Aorta (tissue), 5 donors: ENCODE measurements at places on chromosomes 1 and 21. TPM values are rescaled to one million over a fixed set of nuclear protein-coding genes. Genes with fewer than 3 reads are reported as not detected.

Gene SYT11
- total RNA-seq, result 42.8 TPM

Gene ENAH
- total RNA-seq, result 415 TPM

Gene CYP4Z1
- total RNA-seq, result 1.0 TPM

Gene SNAPIN
- total RNA-seq, result 35.4 TPM

Gene NEGR1
- total RNA-seq, result 50.3 TPM

Gene OLFML2B
- total RNA-seq, result 82.6 TPM

Gene TAF12
- total RNA-seq, result 17.1 TPM

Gene IGSF21
- 10.1 TPM for total RNA-seq

Gene EFNA4
- total RNA-seq, result 5.7 TPM

Gene FCGR1A
- total RNA-seq, result 15.9 TPM

Gene NPHS2
- not detected for total RNA-seq

GRCh38 chr1:6690186-6690585 is 11.4 kb downstream of the DNAJC11 start:
- DNase-seq, result no peak
- no peaks in the 10 kb centered on the region for H3K4me1 ChIP-seq
- H3K27ac ChIP-seq, result no peak overlapping the region
- no peaks in the 10 kb centered on the region for H3K27me3 ChIP-seq

DNA sequence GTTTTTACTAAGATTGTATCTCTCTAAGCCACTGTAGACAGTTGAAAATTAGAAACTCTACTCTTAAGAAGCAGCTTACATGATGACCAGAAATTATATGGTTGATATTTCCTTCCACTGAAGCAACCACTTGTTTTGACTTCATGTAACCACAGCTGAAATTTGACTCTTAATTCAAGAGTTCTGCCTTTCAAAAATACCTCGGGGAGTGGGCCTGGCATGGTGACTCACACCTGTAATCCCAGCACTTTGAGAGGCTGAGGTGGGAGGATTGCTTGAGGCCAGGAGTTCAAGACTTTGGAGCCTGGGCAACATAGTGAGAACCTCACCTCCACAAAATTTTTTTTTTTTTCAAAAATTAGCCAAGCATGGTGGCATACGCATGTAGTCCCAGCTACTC is 4.3 kb downstream of the AMPD1 start:
- no peak overlapping the region for H3K27ac ChIP-seq
- no peak overlapping the region for H3K4me3 ChIP-seq
- no peaks in the 10 kb centered on the region for H3K36me3 ChIP-seq
- H3K27me3 ChIP-seq, result no peaks in the 10 kb centered on the region
- no peaks in the 10 kb centered on the region for H3K4me1 ChIP-seq
- no peak for DNase-seq

GRCh38 chr1:68291688-68292384 is 59.5 kb upstream of the WLS start:
- H3K27ac ChIP-seq, result no peak overlapping the region
- no peaks in the 10 kb centered on the region for H3K27me3 ChIP-seq
- no peak overlapping the region for H3K4me3 ChIP-seq
- H3K4me1 ChIP-seq, result peaks cover 3% of the 10 kb centered on the region
- no peak for DNase-seq

DNA sequence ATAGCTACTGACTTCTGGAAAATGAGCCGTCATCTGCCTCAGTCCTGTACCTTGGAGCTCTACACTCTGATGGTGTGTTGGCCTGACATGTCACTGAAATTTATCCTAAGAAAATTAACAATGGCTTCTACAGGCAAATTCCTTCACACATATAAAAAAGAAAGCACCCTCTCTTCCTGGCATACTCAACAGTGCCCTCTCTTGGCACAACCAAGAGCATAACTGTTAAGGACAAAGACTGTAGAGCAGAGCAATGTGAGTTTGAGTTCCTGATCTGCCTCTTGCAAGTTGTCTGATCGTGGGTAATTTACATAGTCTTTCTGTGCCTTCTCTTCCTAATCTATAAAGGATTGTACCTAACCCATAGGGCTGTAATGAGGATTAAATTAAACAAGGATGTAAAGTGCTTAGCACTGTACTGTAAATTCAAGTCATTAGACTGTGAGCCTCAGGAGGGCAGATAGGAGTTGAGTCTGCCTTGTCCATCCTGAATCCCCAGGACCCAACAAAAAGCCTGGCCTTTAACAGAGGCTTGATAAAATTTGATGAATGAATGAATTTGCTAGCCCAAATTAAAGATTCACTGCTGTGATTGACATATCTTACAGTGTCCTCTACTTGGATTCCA is 83.5 kb downstream of the SYF2 start:
- no peaks in the 10 kb centered on the region for H3K36me3 ChIP-seq
- H3K4me1 ChIP-seq, result no peaks in the 10 kb centered on the region
- H3K4me3 ChIP-seq, result no peak overlapping the region
- H3K27me3 ChIP-seq, result no peaks in the 10 kb centered on the region

DNA sequence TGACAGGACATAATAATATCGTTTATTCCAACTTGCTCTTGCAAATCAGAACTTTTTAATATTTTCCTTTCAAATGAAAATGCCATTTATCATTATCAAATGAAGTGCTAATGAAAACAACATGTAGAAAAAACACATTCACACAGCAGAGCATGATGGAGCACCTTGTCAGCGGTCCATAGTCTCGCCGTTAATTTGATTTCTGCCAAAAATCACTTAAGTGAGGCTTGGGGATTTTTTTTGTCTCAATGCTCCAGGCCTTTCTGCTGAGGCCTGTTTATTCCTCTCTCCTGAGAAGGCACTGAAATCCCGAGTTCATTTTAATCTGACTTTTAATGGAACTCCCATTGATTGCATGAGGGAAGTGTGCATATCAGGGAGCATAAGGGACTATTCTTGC is 122.5 kb downstream of the ELAVL4 start:
- DNase-seq, result no peak
- no peaks in the 10 kb centered on the region for H3K27me3 ChIP-seq
- no peak overlapping the region for H3K27ac ChIP-seq
- no peaks in the 10 kb centered on the region for H3K4me1 ChIP-seq

DNA sequence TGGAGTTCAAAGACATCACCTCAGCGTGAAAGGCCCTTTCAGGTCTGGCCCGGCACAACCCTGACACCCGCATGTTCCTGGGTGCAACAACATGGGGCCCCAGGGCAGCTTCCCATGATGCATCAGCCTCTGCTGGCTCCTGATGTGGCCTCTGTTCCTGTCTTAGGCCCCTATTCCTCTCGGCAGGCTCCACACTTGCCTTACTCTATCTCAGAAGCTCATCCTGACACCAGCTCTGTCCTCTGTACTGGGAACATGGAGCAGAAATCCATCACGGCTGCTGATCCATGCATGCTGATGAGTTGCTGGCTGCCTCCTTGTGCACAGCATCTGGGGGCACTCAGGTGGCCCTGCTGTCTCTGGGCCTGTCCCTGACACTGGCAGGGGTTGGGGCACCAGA is 74.6 kb downstream of the ADARB1 start:
- no peak overlapping the region for H3K4me3 ChIP-seq
- peak; percentile 39 for DNase-seq
- H3K27ac ChIP-seq, result no peak overlapping the region
- no peaks in the 10 kb centered on the region for H3K27me3 ChIP-seq

DNA sequence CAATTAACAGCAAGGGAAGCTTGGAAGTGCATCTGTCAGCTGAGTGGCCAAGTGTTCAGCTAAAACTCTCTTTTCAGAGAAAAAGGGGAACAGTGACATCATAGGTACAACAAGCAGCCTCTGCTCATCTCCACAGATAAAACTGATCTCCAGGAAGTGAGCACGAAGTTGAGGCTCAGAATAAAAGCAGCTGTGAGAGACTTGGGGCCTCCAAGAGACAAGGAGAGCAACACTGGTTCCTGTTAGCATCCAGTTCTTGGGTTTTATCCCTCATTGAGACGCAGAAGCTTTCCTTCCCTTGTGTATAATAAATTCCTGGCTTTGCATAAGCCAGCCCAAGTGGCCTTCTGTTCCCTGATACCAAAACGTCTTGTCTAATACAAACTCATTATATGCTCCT is 20.0 kb upstream of the CNN3 start:
- H3K36me3 ChIP-seq, result no peaks in the 10 kb centered on the region
- no peak for DNase-seq
- H3K27ac ChIP-seq, result no peak overlapping the region

- H3K36me3 ChIP-seq, result no peaks in the 10 kb centered on the region
- no peak overlapping the region for H3K27ac ChIP-seq
- H3K4me3 ChIP-seq, result no peak overlapping the region
- no peaks in the 10 kb centered on the region for H3K27me3 ChIP-seq
- DNase-seq, result peak; percentile 70
These were observed 113.6 kb upstream of the TMPRSS2 start for GRCh38 chr21:41621513-41621912.

DNA sequence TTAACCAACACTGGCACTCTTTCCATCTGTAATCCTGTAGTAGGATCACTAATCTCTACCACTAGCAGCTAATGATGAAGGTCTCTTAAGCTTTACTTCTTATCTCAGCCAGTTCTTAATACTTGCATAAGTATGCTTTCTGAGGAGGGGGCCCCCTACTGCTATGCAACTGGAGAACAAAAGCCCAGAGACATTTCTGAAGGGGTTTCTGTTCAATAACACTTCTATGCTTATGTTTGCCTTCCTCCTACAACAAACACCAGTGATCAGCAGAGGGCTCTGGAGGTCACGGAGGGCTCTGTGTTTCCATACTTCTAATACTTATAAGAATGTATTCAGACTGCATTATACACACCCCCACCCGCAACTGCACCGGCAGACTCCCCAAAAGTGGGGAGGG is 215.8 kb downstream of the BARHL2 start:
- no peak overlapping the region for H3K4me3 ChIP-seq
- no peak overlapping the region for H3K27ac ChIP-seq
- H3K36me3 ChIP-seq, result no peaks in the 10 kb centered on the region
- no peaks in the 10 kb centered on the region for H3K4me1 ChIP-seq

GRCh38 chr1:81477710-81478109 is 323.0 kb upstream of the ADGRL2 start:
- no peak for DNase-seq
- H3K27me3 ChIP-seq, result no peaks in the 10 kb centered on the region
- H3K36me3 ChIP-seq, result no peaks in the 10 kb centered on the region
- H3K4me3 ChIP-seq, result no peak overlapping the region
- H3K27ac ChIP-seq, result no peak overlapping the region

GRCh38 chr1:246617768-246618167 is 51.5 kb downstream of the CNST start:
- peaks cover 2% of the 10 kb centered on the region for H3K4me1 ChIP-seq
- no peaks in the 10 kb centered on the region for H3K36me3 ChIP-seq
- DNase-seq, result no peak
- H3K27me3 ChIP-seq, result no peaks in the 10 kb centered on the region
- no peak overlapping the region for H3K27ac ChIP-seq

GRCh38 chr1:93991271-93991670 is 82.0 kb upstream of the GCLM start:
- H3K4me3 ChIP-seq, result no peak overlapping the region
- H3K36me3 ChIP-seq, result no peaks in the 10 kb centered on the region
- H3K27ac ChIP-seq, result no peak overlapping the region
- no peaks in the 10 kb centered on the region for H3K4me1 ChIP-seq
- no peak for DNase-seq
